ENCODE measurements at places on chromosomes 2 and 18.

GRCh38 chr18:22570492-22570891, 152.8 kb upstream of the CTAGE1 start:
- DNase-seq: no peak

DNA sequence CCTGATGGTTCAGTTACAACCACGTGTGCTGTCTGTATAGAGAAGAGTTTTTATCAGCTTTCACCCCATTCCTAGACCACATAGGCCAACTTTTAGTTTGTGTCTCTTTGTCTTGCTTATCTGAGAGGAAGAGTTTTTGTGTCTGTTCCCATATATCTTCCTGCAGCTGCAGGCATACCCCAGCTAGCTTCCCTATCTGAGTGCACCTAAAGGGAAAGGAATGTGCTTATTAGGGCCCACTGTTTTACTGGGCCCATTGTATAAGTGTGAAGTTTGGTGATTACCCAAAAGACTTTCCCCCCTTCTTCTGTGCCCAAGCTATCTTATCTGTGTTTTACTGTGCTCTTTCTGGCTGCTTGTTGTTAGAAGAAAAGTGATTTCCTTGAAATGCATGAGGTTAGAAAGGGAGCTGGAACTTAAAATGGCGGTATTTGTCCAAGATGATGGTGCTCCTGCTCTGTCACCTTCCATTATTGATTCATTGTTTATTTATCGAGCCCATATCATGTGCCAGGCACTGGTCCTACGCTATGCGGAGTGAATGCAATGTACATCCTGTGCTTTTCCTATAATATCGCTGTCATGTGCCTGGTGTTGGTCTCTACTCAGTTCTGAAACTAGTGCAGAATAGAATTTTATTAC, 57.2 kb downstream of the NYAP2 start:
- no peak for DNase-seq

DNA sequence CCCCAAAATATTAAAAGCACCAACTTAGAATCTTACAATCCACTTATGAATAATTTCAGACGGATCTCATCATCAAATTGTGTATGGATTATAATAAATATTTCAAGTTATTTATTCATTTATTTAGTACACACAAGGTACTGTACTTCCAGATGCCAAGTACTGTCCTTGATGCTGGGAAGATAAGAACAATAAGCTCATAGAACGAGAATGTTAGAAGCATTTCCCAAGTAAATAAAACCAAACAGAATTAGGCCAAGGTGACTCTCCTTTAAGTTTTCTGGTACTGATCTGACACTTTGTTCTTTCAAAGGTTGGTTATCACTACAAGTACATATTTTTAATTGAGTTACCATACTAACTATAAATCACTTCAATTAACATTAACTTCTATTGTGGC, 416.1 kb upstream of the ETAA1 start:
- DNase-seq: no peak

DNA sequence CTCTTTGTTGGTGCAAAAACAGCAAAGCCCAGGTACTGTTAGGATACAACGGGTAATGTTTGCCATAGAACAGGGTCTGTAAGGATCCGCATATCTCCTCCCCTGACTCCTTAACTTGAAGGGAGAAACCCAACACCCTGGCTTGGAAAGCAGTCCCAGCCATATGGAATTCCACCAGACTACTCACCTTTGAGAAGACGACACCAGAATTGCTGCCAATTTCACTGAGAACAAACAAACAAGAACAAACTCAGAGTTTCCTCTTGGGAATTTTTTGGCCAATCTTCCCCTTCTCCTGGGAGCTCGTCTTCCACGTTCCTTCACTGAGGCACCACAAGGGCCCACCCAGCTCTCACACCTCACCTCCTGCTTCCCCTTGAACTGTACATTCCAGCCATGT, 29.2 kb downstream of the CAPN14 start:
- DNase-seq: no peak

- no peak for DNase-seq
These were observed 323.9 kb upstream of the DSEL start for GRCh38 chr18:67840379-67840778.

GRCh38 chr2:129876541-129876940, 102.9 kb upstream of the RAB6C start:
- DNase-seq: no peak

DNA sequence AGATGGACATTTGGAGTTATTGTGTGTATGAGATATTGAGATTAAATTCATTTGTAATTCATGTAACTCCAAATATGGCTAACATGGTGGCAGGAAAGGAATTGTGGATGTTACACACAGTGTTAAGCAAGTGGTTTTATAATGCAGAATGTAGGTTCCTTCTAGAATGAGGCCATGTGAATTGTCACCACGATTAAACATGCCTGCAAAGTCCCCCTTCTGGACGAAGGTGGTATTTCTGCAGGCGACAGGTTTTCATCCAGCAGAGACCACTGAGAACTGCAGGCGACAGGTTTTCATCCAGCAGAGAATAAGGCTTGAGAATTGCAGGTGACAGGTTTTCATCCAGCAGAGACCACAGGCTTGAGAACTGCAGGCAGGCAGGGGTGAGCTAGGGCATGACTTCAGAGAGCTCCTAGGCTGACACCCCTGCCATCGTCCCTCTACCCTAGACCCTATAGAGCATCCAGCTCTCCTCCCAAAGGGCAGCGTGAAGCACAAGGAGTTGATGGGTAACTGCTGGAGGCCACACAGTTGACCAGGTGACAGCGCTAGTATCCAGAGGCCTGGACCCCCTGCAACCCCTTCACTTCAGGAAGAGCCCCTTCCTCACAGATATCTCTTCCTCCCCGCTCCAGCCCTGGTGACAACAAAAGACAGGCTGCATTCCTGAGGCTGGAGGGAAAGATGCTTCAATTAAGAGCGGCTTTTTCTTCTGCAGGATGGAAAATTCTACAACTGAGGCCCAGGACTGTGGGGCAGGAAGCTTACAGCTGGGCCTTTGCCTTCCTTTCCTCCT, 175.8 kb downstream of the LOXHD1 start:
- DNase-seq: peak; percentile 29

DNA sequence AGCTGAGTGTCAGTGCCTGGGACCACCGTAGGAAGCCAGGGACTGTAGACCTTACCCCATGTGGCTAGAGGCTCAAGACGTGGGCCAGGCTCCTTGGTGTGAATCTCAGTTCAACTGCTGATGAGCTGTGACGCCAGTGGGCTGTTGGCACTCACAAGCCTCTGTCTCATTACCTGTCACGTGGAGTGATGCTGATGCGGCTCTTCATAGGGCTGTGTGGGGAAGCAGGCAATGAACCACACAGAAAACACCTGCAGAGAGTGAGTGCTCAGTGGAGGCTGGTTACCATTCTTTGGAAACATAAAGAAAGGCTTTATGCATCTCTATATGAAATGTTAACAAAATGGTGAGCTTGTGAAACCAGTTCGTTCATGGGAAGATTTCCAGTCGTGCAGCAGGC, 36.1 kb downstream of the CREG2 start:
- DNase-seq: no peak

GRCh38 chr18:28529644-28530043, 352.7 kb upstream of the CDH2 start:
- no peak for DNase-seq

DNA sequence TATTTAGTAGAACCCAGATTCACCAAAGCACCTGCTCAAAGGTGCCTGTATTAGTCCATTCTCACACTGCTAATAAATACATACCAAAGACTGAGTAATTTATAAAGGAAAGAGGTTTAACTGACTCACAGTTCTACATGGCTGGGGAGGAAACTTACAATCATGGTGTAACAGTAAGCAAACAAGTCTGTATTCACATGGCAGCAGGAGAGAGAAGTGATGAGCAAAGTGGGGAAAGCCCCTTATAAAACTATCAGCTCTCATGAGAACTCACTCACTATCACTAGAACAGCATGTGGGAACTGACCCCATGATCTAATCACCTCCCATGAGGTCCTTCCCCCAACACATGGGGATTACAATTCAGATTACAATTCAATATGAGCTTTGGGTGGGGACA, 28.0 kb upstream of the DDX18 start:
- no peak for DNase-seq

DNA sequence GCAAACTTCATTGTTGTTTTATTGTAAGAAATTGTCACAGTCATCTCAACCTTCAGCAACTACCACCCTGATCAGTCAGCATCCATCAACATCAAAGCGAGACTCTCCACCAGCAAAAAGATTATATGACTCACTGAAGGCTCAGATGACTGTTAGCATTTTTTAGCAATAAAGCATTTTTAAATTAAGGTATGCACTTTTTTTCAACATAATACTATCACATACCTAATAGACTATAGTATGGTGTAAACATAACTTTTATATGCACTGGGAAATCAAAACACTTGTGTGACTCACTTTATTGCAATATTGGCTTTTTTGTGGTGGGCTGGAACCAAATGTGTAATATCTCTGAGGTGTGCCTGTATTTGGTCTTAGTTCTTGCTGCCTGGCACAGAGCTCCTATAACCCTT, 15.6 kb downstream of the SCN1A start:
- DNase-seq: no peak

GRCh38 chr2:136135921-136136906, 18.3 kb upstream of the CXCR4 start:
- DNase-seq: peak; percentile 93

- no peak for DNase-seq
These were observed 8.0 kb upstream of the TMEM214 start for GRCh38 chr2:27024812-27025211.

GRCh38 chr2:187129868-187130267, 280.9 kb upstream of the ZSWIM2 start:
- DNase-seq: no peak

- DNase-seq: no peak
These were observed 26.1 kb upstream of the WIPF1 start for GRCh38 chr2:174623690-174624089.

DNA sequence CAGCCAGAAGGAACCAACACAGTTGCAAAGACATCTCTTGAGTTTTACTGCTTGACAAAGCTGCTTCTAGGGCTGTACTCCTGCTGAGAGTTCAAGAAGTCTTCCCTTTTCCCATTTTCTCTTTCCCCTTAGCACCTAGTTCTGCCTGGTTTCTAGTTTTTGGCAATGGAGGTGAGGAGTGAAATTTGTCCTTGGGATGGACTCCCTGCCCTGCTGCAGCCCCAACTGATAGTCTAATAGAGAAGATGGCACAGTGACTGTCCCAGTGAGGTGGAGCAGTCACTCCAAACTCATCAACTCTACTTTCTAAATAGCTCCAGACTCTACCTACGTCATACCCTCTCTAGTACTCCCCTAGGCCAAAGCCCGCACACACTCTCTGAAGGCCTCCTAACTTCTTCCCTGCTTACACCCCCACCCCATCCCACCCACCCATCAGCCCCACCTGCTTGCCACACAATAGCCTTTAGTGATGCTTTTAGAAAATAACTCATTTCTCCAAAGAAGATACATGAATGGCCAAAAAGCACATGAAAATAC, 164.4 kb downstream of the DDX1 start:
- no peak for DNase-seq

DNA sequence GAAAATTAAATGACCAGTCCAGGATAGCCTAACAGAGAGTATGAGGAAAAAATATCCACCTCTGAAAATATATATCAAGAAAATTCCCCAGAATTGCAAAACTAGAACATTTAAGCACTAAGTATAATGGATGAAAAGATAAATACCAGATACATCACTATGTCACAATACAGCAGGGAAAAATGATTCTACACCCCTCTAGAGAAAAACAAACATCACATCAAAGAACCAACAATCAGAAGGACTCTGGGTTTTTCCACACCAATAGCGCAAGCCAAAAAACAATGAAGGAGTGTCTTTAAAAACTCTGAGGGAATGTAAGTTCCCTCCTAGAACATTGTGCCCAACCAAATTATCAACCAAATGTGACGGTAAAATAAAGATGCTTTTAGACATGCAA, 13.7 kb downstream of the BUB1 start:
- DNase-seq: no peak

- DNase-seq: no peak
These were observed 26.7 kb downstream of the LYPD6 start for GRCh38 chr2:149357058-149357457.

DNA sequence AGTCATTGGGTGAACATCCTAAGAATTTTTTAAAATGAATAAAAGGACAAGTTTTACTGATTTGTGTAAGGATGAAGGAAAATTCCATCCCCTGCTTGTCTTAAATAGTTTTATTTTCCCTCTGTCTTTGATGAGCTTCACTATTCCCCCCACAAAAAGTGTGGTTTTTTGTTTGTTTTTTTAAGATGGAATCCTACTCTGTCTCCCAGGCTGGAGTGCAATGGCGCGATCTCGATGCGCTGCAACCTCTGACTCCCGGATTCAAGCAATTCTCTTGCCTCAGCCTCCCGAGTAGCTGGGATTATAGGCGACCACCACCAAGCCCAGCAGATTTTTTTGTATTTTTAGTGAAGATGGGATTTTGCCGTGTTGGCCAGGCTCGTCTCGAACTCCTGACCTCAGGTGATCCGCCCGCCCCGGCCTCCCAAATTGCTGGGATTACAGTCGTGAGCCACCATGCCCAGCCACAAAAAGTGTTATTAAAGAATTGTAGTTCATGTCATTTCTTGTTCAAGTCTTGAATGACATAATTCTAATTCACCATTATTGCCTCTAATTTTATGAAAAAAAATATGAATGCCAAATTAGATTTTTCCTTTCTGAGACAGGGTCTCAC, 91.7 kb downstream of the AGPS start:
- no peak for DNase-seq

DNA sequence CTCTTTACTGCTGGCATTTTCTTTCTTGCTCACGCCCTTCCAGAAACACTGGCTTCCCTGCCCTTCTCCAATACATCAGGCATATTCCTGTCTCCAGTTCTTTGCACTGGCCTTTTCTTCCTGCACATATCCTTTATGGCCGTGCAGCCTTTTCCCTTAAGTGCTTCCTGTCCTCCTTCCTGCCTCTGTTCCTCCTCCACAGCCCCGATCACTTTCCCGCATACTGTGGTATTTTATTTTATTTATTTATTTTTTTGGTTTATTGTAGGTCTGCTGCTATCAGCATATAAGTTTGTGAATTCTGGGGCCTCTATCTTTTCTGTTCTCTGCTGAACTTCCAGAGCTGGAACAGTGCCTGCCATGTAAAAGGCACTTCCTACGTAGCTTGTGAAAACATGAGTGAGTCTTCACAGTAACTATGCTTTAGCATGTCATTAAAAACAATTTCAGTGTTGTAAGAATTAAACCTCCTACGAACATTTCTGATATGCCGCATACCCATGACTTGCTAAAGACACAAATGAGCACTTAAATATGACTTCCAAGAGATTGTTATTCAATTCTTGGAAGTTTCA, 289.1 kb downstream of the TRIB2 start:
- DNase-seq: no peak
